ENCODE measurements at places on chromosomes 7 and 10.

DNA sequence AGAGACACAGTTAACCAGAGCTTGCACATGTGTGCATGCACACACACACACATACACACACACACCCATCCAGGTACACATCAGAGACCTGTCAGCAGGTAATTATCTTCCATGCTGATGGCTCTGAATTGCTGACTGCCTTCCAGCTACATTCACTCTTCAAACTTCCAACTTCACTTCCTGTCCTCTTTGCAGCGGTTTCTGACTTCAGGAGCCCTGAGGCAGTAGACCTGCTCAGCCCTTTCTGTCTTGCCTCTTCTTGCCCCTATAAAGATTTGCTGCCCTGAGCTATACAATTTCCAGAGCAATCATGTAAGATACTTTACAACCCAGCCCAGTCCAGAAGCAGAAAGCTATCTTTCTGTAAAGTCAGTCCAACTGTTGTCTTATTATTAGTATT is 310.2 kb downstream of the FGFR2 start:
- no peak for DNase-seq

- no peak for DNase-seq
These were observed 623.6 kb upstream of the FZD8 start for GRCh38 chr10:36265741-36266140.

DNA sequence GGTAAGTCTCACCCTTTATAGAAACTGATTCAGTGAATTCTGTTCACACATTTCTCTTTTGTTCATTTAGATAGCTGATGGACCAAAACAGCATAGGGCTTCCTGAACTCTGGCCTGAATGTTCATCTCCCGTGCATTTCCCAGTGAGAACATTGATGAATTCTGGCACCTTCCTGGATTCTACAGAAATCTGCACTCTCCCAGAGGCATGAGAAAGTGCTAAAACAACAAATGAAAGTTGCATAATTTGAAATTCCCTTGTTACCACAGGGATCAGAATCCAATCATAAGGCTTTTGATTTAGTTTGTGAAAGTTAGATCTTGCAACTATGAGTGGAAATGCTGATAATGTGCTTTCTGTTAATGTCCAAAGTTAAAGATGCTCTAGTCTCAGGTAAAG is 29.7 kb upstream of the SCIN start:
- no peak for DNase-seq

DNA sequence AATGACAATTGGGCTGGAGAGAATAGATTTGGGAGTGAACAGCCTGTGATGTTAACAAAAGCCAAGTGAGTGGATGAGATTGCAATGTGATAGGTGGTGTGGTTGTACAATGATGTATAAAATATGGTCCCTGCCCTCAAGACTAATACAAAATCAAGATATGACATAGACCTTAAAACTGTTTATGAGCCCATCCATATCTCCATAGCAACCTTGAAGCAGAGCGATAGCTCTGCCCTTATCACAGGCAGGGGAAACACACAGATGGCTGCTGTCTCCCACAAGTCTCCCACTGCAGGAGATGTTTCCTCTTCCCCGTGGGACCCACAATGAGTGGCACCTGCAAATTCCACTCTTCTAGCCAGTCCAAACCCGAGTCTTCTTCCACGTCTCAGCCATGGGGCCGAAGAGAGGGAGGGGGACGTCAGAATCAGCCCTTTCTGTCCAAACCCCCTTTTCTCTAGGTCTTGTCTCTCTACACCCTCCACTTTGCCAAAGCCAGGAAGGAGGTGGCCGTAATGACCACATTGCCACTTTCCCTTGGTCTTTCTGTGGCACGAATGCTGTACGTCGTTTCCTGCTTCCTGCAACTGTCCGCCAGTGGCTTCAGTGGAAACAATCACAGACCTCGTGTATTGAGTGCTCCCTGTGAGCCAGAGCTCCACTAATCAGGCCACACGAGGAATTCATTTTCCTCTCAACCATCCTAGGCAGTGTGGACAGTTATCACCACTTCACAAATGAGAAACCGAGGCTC is 7.5 kb upstream of the TBXAS1 start:
- no peak for DNase-seq

DNA sequence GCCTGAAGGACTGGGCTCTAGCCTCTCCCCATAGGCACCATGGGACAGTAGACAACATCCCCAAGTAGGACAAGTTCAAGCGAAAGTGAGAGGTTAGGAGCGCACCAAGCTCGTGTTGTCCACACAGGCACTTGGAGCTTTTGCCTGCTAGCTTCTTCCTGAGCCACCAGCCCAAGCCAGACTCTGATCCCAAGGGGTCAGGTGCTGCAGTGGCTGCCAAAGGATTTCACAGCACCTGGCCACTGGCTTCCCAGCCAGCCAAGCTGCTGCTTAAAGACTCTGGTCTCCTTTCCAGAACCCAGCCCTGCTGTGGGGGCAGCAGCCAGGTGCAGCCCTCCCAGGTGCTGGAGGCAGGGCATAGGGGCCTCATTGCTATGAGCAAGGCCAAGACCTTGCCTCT is 33.0 kb upstream of the UNC5B start:
- DNase-seq: no peak

GRCh38 chr7:52500841-52501240 is 534.6 kb upstream of the POM121L12 start:
- no peak for DNase-seq

GRCh38 chr10:119333146-119333792 is 125.9 kb downstream of the GRK5 start:
- DNase-seq: peak; percentile 45

GRCh38 chr7:47940088-47941013 is 7.9 kb downstream of the PKD1L1 start:
- DNase-seq: no peak

- no peak for DNase-seq
These were observed 304.2 kb downstream of the RNLS start for GRCh38 chr10:88278912-88279311.

- DNase-seq: no peak
These were observed 234.6 kb downstream of the DIP2C start for GRCh38 chr10:454860-455259.

GRCh38 chr10:132335189-132336063 is 3.4 kb downstream of the LRRC27 start:
- DNase-seq: no peak

DNA sequence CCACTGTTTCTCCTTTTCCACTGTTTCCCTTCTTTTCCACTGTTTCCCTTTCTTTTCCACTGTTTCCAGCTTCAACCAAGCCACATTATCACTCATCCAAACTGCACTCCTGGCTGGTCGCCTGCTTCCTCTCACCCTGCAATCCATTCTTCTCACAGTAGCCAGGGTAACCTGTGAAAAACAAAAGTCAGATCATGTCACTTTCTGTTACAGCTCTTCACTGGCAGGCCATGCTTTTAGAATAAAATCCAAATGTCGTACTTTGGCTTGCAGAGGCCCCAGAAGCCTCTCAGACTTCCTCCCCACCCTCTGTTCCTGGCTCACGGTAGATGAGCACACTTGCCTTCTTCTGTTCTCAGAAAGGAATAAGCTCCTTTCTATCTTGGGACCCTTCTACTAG is 33.9 kb downstream of the STARD3NL start:
- no peak for DNase-seq

- no peak for DNase-seq
These were observed 16.0 kb upstream of the HK1 start for GRCh38 chr10:69262292-69262751.

DNA sequence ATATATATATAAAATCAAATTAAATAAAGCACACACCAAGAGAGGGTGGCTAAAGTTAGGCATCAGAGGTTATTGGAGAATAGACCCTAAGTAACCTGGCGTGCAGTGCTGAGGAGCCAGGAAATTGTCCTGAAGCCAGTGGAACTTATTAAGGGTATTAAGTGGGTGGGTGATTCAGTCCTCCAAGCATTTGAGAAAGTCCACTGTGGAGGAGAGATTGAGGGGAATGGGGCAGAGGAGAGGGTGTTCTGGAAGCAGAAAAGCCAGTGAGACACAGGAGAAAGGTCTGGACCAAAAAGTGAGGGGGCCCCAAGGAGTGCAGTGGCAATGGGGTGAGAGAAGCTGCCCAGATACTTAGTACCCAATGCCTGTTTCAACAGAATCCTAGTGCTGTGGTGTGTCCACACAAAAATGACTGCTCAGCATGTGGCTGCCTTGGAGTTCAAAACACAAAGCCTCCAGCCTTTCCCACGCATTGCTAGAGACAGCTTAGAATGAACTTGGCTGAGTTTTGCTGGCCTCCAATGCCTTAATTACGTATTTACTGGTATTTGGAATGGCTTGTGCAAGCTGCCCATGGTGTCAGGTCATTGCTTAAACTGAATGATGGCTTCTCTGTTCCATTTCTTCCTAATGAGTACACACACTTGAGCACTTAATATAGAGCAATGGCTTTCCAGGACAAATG is 44.9 kb upstream of the CHST15 start:
- no peak for DNase-seq

DNA sequence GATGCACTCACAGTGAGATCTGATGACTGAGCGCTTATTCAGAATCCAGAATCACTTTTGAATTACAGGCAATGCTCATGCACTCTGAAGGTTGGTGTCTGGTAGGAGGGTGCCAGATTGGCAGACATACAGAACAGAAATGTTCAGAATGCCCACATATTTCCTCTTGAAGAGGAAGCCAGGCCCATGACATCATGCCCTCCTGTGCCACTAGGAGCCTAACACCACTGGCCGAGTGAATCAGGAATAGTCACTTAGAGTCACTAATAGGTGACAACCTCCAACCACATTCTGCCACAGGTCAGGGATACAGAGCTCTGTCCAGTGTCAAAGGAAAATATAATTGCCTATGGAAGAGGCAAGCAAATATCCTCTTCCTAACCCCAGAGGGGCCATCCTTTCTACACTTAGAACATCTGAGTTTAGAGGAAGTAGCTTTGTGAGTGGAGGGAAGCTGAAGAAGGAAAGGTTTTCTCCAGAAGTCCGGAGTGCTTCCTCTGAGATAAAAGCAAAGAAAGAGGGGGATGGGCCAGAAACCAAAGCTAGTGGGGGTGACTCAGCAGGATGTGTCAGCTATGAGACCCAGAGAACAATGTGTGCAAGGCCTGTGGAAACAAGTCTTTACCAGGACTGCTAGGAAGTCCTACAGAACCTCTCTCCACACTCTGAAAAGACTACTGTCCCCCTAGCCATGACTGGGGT is 838.8 kb downstream of the GRID1 start:
- no peak for DNase-seq

DNA sequence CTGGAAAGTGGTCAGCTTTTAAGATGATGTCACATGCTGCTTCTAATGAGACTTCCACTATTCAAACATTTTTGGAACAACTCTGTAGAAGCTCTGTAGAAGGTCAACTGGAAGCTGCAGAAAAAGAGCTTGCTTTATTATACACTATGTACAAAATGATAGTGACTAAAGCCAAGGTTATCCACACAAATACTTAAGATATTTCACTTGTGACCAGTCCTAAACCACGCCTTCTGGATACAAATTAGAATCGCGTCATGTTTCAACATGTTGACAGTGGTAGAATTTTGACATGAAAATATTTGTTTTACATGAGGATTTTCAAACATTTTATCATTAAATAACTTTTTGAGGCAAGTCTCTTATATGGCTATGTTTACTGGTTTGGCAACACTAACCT is 499.6 kb upstream of the PHF14 start:
- DNase-seq: no peak

- no peak for DNase-seq
These were observed 35.5 kb upstream of the KDM7A start for GRCh38 chr7:140212100-140212881.

DNA sequence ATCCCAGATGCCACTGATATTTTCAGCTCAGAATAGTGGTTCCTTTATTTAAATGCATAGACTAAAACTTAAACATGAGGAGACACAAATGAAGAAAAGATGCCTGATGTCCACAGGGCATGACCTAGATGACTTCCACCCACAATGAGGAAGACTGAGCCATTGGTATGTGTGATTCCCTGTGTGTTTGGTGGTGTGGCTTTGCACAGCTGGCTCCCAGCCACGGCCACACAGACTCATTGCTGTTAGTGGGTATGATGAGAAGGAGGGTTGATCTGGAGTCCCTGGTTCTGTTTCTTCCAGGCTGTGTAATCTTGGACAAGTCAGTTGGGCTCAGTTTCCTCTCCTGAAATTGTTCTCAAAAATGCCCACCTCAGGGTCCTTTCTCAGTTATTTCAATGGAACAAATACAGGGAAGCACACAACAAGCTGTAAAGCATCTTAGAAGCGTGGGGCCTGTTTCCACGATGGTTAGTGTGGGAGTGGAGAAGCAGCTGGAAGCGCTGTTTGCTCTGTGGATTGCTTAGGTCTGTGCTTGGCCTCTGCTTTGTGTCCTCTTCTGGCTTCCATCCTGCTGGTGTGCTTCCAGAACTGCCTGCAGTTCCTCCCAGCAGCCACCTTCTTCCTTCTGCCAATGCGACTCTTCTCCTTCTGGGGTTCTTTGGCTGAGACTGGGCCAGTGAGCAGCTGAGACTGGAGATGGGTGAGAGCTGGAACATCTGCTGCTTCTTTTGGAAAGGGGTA is 303.7 kb downstream of the BMPER start:
- DNase-seq: no peak

GRCh38 chr7:24972991-24973390 is 7.0 kb downstream of the OSBPL3 start:
- no peak for DNase-seq

DNA sequence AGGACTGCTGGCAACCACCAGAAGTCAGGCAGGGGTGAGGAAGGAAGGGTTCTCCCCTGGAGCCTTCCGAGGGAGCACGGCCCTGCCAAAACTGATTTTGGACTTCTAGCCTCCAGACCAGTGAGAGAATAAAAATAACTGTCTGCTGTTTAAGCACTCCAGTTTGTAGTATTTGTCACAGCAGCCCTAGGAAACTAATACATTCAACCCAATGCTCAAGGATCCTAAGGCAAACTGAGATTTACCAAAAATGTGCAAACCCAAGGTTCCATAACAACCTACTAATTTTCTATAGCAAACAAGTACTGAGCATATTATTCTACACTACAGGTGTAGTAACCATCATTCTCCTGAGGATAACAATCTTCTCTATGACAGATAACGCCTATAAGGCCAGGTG is 18.6 kb downstream of the ARHGAP12 start:
- DNase-seq: no peak

GRCh38 chr7:30172451-30172850 is 37.7 kb downstream of the MTURN start:
- DNase-seq: no peak

DNA sequence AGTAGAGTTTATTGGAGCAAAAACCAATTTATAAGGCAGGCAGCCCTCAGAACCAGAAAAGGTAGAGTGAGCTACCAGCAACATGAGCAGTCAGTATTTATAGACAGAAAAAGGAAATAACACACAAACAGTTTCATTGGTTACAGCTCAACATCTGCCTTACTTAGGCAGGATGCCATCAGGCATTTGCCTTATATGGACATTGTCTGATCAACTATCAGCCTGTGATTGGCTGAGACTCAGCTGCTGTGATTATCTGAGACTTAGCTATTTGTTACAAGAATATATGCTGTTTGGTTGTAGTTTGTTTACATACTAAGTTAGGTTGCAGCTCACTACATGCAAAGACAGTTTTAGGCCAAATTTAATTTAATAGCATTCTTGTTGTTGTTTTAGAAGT is 60.4 kb upstream of the CDK1 start:
- DNase-seq: no peak

- DNase-seq: no peak
These were observed 30.9 kb upstream of the AKR1C2 start for GRCh38 chr10:5034588-5034987.

- no peak for DNase-seq
These were observed 278.4 kb downstream of the ANKRD30A start for GRCh38 chr10:37403776-37404175.
